Cerebellar nuclear complex (tissue), 1 donor: ENCODE measurements at places on chromosomes 12 and 14.

- no peak for DNase-seq
Observed at GRCh38 chr14:101134851-101135433, 231.4 kb upstream of the RTL1 start.

GRCh38 chr14:75927564-75928087, 54.2 kb downstream of the TGFB3 start:
- DNase-seq: no peak

DNA sequence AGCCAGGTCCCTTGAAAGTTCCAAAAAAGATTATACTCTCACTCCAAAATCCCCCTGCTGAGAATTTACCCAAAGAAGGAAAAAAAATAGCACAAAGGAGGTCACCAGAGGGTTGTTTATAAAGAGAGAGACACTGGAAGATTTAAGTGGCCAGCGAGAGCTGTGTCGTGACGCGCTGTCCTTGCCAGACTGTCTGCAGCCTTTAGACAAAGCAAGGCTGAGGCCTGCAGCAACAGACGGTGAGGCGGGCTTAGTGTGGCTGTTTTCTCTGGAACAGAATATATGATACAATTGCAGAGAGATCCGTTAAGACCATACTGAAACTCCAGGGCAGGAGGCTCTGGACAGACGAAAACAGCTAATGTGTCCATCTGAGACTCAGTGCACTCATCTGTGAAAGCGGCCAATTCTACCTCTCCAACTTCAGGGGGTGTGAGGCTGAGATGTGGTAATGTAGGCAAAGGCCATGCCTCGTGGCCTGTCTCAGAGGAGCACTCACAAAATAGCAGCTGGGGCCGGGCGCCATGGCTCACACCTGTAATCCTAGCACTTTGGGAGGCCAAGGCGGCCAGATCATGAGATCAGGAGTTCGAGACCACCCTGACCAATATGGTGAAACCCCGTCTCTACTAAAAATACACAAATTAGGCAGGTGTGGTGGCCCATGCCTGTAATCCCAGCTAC, 36.2 kb downstream of the ANAPC7 start:
- no peak for DNase-seq

DNA sequence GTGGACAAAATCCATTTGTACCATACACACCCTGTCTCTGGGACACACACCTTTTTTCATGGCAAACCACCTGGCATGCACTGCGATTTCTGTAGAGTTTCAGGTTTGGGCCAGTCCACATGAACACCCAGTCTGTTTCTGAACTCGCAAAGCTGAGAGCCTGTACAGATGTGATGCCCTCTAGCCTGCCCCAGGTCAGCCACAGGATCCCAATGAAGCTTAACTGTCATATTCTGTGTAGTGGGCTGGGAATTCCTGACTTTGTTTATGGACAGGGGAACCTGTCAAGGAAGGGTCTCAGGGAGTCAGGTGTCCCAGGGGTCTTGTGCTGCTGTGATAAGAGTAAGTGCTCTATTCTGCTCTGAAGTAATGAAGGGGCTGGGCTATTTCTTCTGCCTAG, 39.8 kb downstream of the CPM start:
- DNase-seq: no peak

GRCh38 chr14:67719866-67720265, 18.2 kb downstream of the RDH12 start:
- DNase-seq: no peak

DNA sequence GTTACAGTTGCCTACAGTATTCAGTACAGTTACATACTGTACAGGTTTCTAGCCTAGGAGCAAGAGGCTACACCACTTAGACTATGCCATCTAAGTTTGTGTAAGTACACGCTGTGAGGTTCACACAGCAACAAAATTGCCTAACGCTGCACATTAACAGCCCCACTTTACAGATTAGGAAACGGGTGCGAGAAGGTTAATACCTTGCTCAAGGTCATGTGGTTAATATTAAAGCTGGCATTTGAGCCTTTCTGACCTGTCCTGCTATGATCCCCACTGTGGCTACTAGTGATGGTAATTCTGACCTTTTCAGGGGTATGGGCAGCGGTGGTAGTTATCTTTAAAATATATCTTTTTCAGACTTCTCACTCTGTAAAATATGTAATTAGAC, 20.9 kb downstream of the ACVR1B start:
- DNase-seq: no peak

DNA sequence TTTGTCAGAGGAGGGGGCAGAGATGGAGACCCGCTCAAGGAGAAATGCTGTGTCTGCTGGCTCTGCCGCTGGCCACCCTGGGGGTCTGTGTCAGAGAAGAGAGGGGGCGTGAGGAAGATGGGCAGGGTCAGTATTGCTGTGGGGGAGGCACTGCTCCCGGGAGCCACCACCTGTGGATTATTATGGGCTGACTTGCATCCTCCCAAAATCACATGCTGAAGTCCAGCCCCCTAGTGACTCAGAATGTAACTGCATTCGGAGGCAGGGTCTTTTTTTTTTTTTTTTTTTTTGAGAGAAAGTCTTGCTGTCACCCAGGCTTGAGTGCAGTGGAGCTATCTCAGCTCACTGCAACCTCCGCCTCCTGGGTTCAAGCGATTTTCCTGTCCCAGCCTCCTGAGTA, 12.3 kb downstream of the ABCD4 start:
- DNase-seq: no peak

- no peak for DNase-seq
Observed at GRCh38 chr12:67792185-67792584, 143.6 kb downstream of the DYRK2 start.

DNA sequence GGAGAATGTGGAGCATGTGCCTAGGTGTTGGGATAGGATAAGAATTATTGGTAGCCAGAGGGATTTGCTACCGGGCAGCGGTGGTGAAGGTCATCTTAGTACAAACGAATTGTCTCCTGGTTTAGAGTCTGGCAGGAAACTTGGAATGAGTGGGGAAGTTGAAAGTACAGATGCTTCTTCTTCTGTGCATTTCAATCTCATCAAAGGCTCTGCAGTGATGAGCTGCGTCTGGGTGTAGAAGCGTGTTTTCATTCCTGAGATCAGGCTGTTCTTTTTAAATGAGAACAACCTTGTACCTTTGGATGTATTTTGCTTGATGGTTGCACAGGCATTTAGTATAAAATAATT, 2.1 kb downstream of the WNK1 start:
- DNase-seq: no peak

DNA sequence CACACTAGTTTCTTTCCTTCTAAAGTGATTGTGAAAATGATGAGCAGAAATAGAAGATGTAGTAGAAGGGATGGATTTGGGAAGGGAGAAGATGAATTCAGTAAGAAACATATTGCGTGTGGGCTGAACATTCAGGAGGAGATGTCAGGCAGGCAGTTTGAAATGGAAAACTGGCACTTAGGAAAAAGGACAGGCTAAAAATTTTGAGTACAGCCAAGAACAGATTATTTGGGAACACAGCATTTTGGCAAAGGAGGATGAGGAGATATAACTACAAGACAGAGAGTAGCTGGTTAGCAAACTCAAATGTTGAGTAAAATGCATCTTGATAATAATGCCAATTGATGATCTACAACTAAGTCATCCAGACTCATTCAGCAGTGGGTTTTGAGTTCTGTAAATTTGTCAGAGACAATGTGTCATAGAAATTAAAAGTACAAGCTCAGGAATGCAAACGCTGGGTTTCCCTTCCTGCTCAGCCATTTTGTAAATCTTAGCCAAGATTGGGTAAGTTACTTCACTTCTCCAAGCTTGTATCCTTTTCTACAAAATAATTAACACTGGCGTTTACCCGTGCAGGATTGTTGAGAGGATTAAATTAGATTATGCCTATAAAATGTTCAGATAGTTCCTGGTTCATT, 255.0 kb downstream of the NAV3 start:
- no peak for DNase-seq

DNA sequence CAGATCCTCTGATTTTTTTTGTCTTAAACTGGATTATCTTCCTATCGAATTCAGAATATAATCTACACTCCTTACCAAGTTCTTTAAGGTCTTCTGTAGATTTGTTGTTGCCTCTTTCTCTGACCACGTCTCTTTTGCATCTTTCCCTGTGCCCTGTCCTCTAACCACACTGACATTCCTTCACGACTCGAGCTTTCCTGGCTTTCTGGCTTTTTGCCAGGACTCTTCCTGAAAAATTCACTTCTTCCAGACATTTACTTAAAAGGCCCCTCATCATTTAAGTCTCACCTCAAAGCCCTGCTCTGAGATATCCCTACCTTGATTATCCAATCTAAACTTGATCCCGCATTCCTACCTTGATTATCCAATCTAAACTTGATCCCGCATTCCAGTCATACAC, 422.3 kb upstream of the DCN start:
- no peak for DNase-seq

- no peak for DNase-seq
Observed at GRCh38 chr14:93825235-93825553, 36.9 kb upstream of the PRIMA1 start.

- no peak for DNase-seq
Observed at GRCh38 chr12:51343201-51343600, 3.3 kb downstream of the CELA1 start.

DNA sequence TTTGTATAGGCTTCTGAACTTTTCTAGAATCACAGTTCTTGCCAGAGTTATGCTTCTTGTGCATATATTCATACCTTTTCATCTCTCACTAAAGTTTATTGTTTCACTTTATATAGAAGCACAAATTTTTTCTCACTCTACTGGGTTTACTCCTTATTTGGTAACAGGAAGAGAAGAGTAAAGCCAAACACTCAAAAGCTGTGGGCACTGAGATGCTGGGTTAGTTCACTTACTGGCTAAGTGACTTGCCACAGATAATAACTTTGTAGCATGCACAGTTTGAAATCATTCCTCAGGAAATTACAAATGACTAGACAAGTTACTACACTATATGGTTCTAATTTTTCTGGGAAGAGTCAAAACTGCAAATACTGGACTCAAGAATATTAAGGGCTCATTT, 7.8 kb downstream of the HIGD1C start:
- no peak for DNase-seq

DNA sequence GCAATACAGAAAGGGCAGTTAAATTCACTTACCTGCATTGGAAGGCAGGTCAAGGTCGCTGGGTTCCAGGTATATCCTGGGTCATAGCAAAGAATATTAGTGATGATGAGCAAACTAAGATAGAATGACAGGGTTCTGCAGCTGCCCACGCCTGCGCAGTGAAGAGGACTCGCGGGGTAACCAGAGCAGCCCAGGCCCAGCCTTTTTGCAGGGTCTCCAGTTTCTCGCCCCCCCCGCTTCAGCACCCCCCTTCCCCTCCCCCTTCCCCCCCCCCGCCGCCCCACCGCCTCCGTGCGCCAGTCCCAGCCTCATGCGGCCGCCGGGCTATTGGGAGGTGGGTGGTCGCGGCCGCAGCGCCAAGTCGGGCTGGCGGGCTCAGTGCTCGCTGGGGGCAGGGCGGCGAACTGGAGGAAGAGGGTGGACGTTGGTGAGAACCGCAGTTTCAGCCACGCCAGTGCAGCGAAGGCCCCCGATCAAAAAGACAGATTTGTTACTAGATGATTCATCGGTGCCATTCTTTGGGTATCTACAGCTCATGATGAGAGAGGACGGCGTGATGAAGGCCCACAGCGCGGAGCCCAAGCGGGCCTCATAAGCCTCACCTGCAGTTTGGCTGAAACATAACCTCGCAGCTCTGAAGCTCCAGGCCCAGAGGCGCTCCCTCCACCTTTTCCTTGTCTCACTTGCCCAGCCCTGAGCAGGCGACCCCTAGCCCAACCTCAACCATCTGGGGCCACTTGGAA, 20.2 kb downstream of the SLC2A3 start:
- DNase-seq: no peak

DNA sequence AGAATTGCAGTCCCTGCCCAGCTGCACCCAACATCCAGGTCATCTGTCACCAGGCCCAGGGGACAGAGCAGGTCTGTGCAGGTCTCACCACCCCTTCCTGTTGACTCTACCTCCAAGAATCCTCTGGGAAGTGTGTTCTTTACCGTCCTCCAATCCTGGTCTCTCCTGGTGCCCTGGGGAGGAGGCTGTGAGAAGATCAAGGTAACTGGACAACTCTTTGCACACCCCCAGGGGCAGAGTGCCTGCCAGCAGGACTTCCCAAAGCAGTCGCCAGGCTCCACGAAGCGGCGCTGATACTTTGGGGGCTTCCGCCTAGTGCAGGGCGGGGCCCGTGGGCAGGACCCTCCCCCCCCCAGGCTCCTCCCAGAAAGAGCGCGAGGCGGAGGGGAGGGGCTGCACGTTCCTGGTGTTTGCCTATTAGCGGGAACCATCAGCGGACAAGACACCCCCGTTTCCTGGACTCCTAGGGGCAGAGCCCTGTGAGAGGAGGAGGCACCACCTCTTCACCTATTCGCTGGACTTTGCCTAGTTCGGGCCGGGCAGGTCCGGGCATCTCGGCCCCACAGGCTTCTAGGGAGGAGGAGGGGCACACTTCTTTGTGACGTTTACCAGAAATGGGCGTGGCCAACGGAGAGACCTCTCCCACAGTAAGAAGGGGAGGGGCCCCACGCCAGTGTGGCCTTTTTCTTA, 918.0 kb downstream of the AACS start:
- DNase-seq: no peak

GRCh38 chr14:105346876-105347586, 32.5 kb downstream of the PACS2 start:
- DNase-seq: no peak

DNA sequence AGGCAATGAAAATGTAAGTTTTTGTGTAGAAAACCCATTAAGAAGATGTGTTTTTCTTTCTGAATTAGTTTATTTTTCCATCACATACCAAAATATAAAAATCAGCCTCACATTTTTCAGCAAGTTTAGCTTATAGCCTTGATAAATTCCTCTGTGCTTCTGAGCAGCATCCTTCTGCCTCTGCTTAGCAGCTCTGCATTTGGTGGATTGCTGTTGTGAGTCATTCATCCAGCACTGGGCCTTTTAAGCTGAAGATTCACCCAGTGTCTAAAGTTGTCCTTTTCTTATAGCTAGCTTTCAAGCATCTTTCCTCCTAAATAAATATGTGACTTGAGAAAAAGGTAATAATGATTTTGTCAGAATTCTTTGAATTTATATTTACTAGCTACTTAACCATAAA, 206.1 kb downstream of the PCNX1 start:
- DNase-seq: no peak

GRCh38 chr14:75254381-75254822, 24.2 kb upstream of the FOS start:
- DNase-seq: no peak

DNA sequence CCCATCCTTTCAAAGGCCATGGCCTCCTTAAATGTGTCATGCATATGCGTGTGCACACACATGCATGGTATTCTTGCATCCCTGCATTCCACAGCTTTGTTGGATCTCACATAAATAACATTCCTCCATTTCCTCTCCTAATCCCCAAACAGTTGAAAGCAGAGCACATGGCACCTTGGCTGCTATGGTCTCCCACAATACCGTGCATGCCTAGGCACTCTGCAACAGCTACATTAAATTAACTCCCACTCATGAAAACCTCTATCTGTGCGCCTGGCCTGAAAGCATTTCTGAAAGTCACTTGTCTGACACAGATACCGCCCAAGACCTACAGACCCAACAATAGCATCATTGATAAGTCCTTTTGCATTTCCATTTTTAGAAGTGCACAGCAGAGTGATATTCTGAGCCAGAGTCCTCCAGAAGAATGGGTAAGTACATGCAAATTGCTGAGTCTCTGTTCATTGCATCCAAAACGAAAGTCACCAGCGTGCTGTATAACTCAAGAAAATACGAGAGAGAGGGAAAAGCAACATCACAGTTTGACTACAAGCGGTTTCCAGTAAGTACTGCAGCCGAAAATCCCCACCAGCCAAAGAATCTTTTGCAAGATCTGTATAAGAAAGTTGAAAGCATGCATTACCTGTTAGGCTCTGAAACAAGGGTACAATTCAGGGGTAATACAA, 436 bp downstream of the ASB2 start:
- no peak for DNase-seq

- DNase-seq: no peak
Observed at GRCh38 chr12:86389949-86390348, 133.8 kb upstream of the MGAT4C start.

GRCh38 chr14:39241637-39242036, 7.9 kb downstream of the MIA2 start:
- DNase-seq: no peak
